ENCODE measurements at places on chromosomes 3 and 15.
A peak's percentile ranks its signal among the peaks of the same experiment; 100 is the strongest.

GRCh38 chr3:139329364-139329850 is 14.4 kb upstream of the MRPS22 start:
- DNase-seq: peak; percentile 72

GRCh38 chr3:115428841-115429240 is 194.5 kb upstream of the GAP43 start:
- peak; percentile 12 for DNase-seq

GRCh38 chr3:48505146-48505545 is 1.2 kb upstream of the SHISA5 start:
- DNase-seq: no peak

- DNase-seq: no peak
Observed at GRCh38 chr3:172320468-172320867, 127.8 kb downstream of the GHSR start.

GRCh38 chr3:102536456-102536855 is 101.6 kb downstream of the ZPLD1 start:
- DNase-seq: peak; percentile 26

DNA sequence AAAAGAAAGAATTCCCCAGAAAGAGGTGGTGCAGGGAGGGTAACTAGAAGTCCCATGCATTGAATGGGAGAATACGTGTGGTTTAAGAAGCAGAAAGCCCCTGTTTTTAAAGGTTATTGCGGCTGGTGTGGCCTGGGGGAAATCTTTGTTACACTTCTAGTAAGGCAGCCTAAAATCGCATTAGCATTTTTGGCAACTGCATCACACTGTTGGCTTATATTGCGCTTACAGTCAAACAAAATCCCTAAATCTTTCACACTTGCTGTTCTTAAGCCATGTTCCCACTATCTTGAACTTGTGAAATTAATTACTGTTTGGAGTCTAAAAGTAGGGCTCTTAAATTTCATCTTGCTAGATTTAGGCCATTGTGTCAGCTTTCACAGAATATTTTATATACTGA is 66.0 kb upstream of the GOLIM4 start:
- DNase-seq: no peak

DNA sequence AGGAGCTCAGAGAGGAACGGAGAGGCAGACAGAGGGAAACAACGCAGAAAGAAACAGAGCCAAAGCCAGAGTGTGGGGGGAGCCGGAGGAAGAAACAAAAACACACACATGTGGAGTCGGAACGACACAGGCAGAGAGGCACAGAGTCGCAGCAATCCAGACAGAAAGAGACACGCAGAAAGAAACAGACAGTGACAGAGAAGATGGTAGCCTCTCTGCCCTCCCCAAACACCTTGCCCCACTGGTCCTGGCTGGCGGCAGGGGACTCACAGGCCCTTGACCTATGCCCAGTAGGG is 1.7 kb downstream of the NCKIPSD start:
- DNase-seq: no peak

DNA sequence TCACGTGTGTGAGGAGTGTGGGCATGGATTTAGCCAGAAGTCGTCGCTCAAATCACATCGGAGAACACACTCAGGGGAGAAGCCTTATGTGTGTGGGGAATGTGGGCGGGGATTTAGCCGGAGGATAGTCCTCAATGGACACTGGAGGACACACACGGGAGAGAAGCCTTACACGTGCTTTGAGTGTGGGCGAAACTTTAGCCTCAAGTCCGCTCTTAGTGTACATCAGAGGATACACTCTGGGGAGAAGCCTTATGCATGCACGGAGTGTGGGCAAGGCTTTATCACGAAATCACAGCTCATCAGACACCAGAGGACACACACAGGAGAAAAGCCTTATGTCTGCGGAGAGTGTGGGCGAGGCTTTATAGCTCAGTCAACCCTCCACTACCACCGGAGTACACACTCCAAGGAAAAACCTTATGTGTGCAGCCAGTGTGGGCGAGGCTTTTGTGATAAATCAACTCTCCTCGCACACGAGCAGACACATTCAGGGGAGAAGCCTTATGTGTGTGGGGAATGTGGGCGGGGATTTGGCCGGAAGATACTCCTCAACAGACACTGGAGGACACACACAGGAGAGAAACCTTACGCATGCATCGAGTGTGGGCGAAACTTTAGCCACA is 28.1 kb downstream of the ZNF589 start:
- no peak for DNase-seq

DNA sequence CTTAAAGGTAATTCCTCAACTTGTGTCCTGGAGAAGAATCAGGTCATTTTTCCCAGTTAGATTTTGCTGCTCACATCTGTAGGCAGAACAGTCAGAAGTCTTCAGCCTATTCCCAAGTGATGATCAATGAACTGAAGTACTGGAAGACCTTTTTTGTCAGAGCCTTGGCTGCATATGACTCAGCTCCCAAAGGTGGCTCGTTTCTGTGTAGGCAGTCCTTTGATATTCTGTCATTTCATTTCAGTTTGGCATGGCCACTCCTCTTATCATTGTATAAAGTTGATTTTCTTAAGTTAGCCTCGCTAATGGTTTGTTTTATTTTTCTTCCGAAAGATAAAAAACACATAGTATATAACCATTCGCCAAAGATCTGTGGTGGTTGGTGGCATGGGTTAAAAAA is 90.7 kb downstream of the KLHL25 start:
- no peak for DNase-seq

DNA sequence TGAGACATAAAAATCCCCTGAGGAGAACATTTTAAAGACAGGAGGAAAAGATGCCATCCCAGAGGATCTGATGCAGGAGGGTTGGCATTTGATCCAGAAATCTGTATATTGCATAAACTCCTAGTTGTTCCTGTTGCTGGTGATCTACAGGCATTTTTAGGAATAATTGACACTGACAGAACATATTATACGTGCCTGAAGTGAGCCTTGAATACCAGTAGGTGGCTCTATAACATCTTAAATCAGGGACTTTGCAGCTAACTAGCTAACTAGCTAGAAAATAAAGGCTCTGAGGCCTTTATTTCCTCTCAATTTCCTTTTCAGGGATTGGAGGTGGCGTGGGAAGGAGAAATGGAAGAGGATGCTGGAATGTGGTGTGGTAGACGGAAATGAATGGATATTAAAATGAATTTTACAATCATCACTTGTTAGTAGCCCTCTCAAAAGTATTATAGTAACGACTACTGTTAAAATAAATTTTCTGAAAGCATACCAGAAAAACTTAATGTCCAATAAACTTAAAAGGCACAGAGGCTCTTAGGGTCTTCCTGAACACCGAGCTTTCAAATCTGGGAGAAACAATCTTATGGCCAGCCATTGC is 73.8 kb upstream of the ZBED2 start:
- DNase-seq: peak; percentile 72

DNA sequence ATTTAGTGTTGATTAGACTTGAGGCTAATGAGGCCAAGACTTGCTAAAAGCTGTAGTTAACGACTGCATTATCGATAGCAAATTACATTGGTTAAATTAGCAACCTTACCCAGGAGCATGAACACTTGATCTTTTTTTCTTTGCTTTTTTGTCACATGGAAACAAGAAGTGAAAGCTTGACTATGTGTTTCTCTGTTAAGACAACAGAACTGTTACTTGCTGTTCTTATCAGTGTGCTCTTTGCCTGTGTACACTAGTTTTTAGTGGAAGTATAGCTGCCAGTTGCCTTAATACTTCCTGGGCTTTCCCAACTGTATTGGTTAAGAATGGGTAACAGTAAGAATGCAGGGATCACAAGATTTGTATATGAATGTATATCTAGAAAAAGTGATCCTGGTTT is 625.5 kb downstream of the NAALADL2 start:
- DNase-seq: no peak

GRCh38 chr15:74120426-74120825 is 10.0 kb upstream of the ISLR2 start:
- DNase-seq: no peak

GRCh38 chr15:92653366-92653765 is 2.2 kb downstream of the FAM174B start:
- DNase-seq: no peak

DNA sequence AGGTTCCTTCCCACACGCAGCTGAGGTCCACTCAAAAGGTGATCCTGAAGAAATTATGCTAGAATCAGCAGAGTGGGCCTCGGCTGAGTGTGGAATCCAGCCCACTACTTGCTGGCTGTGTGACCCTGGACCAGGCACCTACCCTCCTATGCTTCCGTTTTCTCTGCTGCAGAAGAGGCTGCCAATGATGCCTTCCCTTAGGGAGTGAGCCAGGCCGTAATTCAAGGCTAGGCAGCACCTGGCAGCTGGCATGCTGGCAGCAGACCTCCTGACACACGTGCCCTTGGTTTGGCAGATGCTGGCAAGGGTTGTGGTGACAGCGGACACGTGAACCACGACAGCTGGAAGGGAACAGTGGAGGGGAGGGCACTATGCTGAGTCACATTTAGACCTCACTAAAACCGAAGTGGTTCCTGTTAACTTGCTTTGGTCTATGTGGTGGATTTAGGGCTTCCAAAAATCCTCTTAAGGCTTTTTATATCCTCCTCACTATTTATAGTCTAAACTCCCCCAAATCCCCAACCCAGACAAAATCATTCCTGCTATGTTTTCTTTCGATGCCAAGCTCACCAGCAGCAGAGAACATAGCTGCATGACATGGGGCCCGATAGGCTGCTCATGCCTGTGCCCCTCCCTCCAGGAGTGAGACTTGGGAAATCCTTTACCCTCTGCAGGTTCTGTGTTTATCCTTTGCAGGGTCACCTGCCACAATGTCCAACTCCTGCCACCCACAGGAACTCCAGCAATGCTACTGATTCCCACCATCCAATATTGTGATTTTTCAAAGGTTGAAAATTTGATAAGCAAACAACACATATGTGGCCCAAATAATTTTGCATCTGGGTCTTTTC is 10.6 kb upstream of the PCSK6 start:
- no peak for DNase-seq

- no peak for DNase-seq
Observed at GRCh38 chr3:139423232-139423631, 33.8 kb upstream of the COPB2 start.

- DNase-seq: peak; percentile 67
Observed at GRCh38 chr3:30098653-30099455, 507.5 kb upstream of the TGFBR2 start.

GRCh38 chr15:40459391-40460015 is 11.3 kb upstream of the CHST14 start:
- no peak for DNase-seq

DNA sequence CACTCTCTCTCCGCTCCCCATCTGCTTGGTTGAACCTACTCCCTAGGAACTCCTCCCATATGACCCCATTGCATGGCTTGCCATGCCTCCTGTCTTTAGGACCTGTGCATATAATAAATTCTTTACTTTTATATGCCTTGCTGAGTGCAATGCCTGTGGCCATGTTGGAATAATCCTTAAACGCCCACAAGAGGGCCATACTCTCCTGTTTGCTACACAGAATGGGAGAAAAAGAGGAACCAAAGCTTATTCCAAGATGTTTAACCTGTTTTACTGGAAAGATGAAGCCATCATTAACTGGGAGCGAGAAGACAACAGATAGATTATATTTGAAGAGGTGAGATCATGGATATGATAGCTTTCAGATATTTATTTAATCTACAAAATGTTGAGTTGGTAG is 1097.8 kb downstream of the NAALADL2 start:
- DNase-seq: peak; percentile 14

GRCh38 chr3:159520638-159521037 is 468.0 kb upstream of the IL12A start:
- DNase-seq: no peak

- DNase-seq: no peak
Observed at GRCh38 chr3:47456984-47457383, 18.8 kb downstream of the SCAP start.

- peak; percentile 8 for DNase-seq
Observed at GRCh38 chr15:76391847-76392246, 55.3 kb downstream of the ISL2 start.

- peak; percentile 36 for DNase-seq
Observed at GRCh38 chr3:30795176-30795575, 99.3 kb downstream of the GADL1 start.

GRCh38 chr3:72613871-72614270 is 234.4 kb downstream of the SHQ1 start:
- DNase-seq: no peak

DNA sequence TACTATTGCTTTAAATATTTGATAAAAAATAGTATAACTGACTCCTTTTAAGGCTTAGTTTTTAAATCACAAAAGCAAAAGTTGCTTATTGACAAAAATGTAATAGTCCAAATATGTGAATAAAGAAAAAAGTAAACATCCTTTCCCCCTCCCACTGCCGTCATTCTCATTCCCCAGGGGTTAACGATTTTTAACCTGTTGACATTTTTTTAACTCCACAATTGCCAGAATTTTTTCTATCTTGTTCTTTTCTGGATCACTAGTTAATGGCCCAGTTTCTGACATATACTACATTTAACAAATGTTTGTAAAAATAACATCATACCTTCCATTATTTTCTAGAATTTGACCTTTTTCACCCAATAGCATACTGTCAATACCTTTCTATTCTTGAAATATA is 60.6 kb upstream of the TCF12 start:
- no peak for DNase-seq

DNA sequence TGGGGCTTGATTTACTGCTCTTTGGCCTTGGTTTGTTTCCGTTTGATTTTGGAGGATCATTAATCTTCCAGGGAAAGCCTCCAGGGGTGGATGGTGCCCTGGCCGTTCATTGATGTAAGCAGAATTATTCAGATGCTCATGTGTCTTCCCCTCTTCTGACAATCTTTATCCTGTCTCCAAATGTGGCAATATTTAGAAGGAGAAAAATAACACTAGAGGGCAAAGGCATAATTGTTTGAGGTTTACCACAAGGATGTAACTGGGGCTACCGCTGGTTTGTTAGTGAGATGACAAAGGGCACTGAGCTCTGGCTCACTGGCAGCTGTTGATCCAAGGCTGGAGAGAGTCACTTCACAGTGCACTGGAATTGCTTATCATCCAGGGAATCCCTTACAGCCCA is 18.2 kb upstream of the PLCL2 start:
- peak; percentile 77 for DNase-seq

- no peak for DNase-seq
Observed at GRCh38 chr15:59940928-59941327, 63.2 kb upstream of the FOXB1 start.

DNA sequence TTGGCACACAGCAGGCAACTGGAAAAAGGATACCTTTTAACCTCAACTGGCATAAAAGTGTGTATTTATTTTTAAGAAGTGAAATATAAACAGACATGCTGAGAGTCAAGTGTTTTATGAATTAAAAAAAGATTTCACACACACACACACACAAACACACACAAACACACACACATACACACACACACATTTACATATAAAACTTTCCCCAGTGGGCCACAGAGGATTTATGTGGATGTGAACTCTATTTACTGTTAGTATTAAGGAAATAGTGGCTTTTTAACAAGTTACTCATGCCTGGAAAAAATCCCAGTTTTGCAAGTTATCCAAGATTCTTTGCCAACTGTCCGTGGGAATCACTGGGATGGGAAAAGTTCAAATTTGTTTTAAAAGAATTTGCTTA is 725.9 kb upstream of the NR2F2 start:
- DNase-seq: peak; percentile 94

Data from fibroblast of skin of right biceps (primary cell).